Tongue (tissue), 3 donors: ENCODE measurements at places on chromosomes 1 and 21.

DNA sequence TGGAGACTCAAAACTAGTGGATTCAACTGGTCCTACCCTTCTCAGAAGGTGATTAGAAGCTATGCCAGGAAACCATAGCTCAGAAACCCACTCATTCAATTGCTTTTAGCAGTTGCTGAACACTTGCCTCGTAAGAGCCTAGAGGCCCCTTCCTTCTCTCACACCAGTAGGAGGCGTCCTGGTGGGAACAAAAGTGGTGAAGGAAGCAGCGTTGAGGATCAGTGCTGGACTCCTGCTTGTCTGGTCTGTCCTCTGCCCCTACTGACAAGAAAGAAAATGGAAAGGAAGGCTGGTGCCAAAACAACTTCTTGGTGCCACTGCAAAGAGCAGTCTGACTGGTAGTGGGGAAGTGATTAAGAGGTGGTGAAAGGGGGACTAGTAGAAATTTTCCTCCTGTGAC is 269.7 kb downstream of the LMO4 start:
- DNase-seq, result no peak

DNA sequence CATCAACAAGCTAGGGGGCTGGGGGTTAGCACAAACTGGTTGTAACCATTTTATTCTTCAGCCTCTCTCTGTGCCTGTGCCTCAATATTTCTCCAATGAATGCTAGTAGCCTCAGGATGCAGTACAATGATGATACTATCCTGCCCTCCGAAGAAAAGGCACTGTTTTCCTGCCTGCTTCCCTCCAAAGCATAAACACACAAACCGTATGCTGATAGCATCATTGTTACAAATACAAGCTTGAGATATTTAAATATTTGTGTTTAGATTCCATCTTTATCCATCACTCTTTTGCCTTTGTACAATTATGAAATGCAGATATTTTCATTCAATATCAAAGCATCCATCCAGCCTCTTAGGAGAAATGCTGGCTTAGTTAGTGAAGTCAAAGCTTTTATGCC is 404.8 kb downstream of the DUSP10 start:
- DNase-seq, result no peak

DNA sequence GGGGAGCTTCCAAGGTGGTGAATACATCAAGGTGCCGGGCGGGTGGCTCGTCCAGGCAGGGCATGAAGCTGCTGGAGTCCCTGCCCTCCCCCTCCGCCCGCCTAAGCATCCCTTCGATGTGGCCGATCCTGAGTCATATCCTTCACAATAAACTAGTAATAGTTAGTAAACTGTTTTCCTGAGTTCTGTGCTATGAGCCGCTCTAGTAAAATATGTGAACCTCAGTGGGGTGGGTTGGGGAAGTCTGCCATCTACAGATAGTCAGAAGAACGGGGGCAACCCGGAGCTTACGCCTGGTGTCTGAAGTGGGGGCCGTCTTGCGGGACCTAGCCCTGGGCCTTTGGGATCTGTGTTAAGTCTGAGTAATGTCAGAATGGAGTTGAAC is 21.6 kb downstream of the C2CD2 start:
- DNase-seq, result no peak

DNA sequence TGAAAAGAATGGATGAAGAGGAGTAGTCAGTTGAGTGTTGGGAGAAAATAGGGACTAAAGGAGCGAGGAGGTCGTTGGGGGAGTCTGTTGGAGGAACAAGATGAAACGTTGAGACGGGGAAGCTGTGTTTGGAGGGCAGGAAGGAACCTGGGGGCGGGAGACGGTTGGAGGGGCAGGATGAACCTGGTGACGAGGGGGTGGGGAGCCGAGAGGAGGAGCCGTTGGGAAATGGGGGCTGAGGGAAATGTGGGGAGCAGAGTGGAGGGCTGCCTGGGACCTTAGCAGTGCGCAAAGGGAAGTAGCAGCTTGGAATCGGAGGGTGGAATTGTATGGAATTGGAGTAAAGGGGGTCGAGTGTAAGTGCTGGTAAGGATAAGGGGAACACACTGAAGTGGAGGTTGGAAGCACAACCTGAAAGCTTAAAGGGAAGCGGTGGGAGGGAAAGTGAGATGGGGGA is 630 bp downstream of the MTF2 start:
- DNase-seq, result peak; percentile 45

- no peak for DNase-seq
These were observed 87.5 kb upstream of the RUNX3 start for GRCh38 chr1:25017436-25018109.

GRCh38 chr1:15213341-15213821 is 33.6 kb upstream of the FHAD1 start:
- peak; percentile 68 for DNase-seq

- no peak for DNase-seq
These were observed 18.8 kb upstream of the SUCO start for GRCh38 chr1:172514108-172514507.

DNA sequence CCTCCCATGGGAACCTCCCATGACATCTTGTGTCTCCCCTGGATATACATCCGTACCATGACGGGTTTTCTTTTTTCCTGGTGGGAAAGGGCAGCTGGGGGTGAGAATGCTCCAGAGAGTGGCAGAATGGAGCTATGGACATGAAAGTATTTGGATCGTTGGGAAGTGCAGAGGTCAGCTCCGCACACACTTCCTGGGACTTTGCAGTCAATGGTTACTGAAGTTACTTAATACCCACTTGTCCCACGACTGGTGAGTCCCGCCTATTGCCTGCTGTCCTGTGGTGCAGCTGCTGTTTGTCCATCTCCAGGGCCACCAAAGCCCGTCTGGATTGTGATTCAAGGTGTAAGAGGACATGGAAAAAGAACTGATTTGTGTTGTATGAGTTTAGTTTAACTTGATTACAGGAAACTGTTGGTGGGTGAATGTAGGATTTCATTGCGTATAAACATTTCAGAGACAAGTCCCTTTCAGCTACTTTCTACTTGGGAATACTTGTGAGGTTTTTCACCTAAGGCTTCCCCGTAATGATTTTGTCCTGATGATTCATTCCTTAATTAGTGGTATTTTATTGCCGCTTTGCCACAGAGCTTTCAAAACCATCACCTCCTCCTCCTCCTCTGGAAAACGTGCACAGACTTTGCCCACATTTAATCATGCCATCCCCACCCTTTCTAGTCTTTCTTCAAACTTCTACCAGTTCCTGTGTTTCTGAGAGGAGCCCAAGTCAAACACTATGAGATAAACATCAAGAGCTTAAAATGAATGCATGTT is 308.8 kb downstream of the KIF26B start:
- peak; percentile 36 for DNase-seq

GRCh38 chr1:62024690-62025089 is 170.0 kb upstream of the L1TD1 start:
- no peak for DNase-seq

DNA sequence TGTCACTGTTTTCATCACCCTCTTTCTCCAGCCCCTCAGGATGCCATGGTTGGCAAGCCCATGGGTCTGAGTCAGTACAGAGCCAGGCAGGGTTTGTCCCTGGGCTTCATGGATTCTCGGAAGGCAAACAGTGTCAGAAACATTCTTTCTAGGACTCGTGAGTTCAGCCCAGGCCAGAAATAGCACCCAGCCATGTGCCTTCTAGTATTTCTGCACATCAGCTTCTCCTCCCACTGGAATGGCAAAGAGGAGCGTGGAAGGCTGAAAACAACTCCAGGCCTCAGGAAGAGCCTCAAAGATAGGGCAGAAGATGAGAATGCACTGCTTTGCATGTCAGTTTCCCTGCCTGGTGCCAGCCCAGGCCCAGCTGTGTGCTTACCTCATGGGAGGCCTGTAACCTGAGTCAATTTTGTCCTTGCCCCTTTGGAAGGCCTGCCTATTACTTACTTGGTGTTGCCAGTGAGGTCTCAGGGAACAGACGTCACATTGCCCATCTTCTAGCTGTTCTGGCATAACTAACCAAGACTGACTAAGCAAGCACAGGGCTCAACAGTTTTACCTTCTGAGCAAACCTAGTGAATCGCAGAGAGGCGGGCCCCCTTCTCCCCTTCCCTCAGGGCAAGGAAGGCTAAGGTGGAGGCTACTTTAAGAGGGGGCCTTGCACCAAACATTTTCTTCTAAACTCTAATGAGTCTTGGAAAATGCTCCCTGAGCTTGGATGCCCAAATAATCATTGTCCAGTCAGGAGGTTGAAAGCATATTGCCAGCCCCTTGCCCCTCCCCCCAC is 42.4 kb downstream of the GLUL start:
- DNase-seq, result peak; percentile 69

- DNase-seq, result no peak
These were observed 489 bp downstream of the TNNI1 start for GRCh38 chr1:201421041-201421440.

- DNase-seq, result no peak
These were observed 934.2 kb downstream of the TTLL7 start for GRCh38 chr1:83064589-83065242.

GRCh38 chr21:44614161-44614631 is 2.3 kb downstream of the KRTAP10-8 start:
- DNase-seq, result no peak

DNA sequence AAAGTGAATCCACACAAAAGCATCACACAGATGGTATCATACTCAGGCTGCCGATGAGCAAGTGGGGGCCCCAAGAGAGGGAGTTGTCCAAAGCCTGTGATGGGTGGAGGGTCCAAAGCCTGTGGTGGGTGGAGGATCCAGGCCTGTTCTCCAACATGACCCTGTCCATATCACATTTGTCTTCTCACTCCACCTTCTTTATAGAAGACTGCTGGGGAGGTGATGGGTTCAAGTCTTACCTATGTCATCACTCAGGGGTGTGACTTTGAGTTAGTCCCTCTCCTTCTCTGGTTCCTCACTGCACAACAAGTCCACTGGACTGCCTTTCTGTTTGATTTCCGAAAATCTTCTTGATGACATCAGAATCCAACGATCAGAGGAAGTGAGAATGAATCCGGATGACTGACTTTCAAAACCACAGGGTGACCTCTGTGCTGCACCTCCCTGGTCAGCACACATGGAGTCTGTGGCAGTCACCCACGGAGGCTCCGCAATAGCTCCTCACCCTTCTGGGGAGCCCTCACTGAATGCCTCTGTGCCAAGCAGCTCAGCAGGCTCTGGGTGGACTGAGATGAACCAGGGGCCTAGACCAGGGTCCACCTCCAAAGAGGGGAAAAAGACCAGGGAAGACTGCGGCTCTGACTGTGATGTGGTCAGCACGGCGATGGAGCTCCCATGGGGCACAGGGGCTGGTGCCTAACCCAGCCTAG is 166.8 kb downstream of the HIVEP3 start:
- no peak for DNase-seq

- DNase-seq, result no peak
These were observed 267.8 kb upstream of the RUNX1 start for GRCh38 chr21:35316933-35317332.

GRCh38 chr21:46092811-46093667 is 4.9 kb upstream of the COL6A2 start:
- no peak for DNase-seq

- no peak for DNase-seq
These were observed 69.9 kb downstream of the NFASC start for GRCh38 chr1:204940591-204940990.

GRCh38 chr1:168618886-168619285 is 42.5 kb downstream of the XCL1 start:
- DNase-seq, result no peak

- no peak for DNase-seq
These were observed 5.1 kb downstream of the HDGF start for GRCh38 chr1:156746406-156746727.

DNA sequence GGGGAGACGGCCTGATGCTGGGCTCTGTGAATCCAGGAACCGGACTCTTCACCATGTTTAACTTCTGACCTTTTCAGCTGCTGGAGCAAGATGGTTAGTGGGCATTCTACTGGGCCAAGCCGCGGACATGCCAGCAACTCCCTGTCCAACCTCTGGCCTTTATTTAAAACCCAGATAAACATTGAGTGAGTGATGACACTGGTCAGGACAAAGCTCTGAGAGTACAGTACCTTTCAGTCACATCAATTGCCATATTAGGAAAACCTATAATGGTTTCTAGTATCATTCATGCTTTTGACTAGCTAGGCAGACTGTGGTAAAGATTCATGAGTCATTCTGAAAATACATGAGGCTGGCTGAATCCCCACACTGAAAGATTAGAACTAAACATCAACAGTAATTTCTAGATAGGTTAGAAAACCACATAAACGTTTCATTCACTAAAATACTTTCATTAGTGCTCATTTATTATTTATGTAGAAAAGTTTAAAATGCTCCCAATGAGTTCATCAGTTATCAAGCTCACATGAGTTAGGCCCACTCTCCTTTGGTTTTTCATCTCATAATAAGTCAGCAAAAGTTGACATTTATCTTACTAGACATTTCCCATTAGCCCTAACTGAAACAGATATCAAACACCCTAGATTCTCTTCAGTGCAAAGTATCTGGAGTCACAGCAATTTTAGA is 7.1 kb upstream of the ACTA1 start:
- DNase-seq, result no peak

- DNase-seq, result no peak
These were observed 24.9 kb upstream of the KCNC4 start for GRCh38 chr1:110185181-110185580.

- no peak for DNase-seq
These were observed 2.7 kb downstream of the ITGA10 start for GRCh38 chr1:145906954-145907753.

DNA sequence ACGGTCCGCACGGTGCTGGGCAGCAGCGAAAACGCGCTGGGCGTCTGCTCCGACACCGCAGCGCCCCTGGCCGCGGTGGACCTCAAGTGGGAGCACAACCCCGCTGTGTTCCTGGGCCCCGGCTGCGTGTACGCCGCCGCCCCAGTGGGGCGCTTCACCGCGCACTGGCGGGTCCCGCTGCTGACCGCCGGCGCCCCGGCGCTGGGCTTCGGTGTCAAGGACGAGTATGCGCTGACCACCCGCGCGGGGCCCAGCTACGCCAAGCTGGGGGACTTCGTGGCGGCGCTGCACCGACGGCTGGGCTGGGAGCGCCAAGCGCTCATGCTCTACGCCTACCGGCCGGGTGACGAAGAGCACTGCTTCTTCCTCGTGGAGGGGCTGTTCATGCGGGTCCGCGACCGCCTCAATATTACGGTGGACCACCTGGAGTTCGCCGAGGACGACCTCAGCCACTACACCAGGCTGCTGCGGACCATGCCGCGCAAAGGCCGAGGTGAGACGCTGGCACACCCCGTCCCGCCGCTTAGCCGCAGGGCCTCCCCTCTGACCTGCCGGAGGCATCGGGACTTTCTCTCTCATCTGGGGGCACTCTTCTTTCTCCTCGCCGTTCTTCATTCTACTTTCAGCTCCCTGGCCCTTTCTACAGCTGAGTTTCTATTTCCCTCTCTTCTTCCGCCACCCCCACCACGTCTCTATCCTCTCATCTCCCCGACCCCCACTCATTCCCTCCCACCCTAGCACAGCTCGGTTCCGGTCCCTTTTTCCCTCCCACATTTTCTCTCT is 1.0 kb downstream of the NPR1 start:
- no peak for DNase-seq

GRCh38 chr1:94805912-94806311 is 14.2 kb upstream of the SLC44A3 start:
- peak; percentile 79 for DNase-seq

GRCh38 chr1:197902131-197902453 is 338 bp upstream of the C1orf53 start:
- DNase-seq, result no peak
